ENCODE measurements at places on chromosomes 4 and X.

GRCh38 chr4:178306565-178306964 lies 864.3 kb upstream of the AGA start:
- no peak for DNase-seq

- DNase-seq = no peak
Measured at GRCh38 chrX:129769467-129770154, 10.1 kb upstream of the SASH3 start.

GRCh38 chr4:10006601-10007435 lies 14.5 kb downstream of the SLC2A9 start:
- DNase-seq = no peak

DNA sequence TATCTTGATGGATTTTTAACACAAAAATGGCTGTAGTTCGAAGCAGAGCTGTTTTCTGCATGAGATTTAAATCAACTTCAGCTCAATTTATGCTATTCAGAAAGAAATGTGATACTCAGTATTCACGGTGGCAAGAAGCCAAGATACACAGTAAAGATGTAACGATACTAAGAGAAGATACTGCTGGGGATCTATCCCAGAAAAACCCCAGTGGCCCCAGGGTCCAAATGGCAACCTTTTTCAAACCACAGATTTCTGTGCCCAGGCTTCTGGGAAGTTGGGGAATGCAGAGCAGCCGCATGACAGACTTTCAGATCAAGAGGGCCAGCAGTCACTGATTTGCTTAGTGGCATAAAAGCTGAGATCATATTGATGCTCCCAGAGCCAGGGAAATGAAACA lies 353.9 kb downstream of the AFF2 start:
- no peak for DNase-seq

DNA sequence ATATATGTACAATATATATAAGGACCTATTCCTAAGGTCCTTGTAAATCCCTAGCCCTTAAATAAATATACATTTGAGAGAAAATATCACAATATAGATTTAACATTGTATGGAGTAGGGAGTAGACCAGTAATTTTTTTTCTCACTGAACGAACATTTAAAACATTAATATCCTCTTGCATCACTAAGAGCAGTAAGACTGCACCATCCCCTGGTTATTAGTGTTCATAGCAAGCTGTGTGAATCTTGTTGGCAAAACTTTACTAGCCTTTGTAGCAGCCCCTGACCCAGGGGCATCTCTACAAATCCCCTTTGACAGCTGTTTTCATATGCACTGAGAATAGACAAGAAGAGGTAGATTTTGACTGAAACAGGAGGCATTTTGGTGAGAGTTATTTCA lies 146.5 kb downstream of the IL1RAPL2 start:
- DNase-seq = no peak
